ENCODE measurements at places on chromosomes 12 and 14.

DNA sequence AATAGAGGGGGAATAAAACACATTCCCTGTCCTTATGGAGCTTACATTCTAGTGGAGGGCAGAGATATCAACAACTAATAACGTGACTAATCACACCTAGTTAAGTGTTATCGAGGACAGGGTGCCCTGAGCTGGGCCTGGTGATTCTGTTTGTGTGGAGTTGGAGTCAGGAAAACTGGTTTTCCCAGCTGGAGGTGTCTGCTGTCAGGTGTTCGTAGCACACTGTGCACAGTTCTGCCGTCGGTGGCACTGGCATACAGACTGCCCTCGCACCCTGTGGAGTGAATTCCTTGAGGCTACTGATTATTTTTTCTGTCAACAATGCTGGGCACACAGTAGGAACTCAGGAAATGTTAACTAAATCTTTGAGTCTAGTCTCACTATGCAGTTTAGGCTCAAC, 900 bp upstream of the MTERF2 start:
- DNase-seq = no peak

DNA sequence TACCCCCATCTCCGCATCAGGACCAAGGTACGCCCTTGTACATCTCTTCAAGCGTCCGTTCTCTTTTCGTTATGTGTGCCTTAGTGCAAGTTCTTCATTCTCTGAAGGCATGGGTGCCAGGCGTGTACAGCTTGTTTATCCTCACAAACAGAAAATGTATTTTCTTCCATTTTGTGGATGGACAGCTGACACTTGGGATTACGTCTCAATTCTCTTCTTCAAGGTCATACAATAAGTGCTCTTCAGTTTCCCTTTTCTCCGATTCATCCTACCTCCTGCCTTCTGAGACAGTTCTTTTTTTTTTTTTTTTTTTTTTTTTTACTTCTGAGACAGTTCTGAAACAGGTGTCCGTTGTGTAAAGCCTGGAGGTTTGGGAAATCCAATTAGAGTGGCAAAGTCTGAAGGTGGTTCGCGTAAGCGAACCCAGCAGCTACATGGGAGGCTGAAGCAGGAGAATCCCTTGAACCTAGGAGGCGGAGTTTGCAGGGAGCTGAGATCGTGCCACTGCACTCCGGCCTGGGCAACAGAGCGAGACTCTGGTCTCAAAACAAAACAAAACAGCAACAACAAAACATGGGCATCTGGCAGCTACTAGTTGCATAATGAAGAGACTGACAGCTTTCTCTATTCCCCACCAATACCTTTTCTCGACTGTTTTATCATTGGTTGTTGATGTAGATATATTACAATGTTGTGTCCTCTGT, 734 bp downstream of the COX6A1 start:
- DNase-seq = no peak

DNA sequence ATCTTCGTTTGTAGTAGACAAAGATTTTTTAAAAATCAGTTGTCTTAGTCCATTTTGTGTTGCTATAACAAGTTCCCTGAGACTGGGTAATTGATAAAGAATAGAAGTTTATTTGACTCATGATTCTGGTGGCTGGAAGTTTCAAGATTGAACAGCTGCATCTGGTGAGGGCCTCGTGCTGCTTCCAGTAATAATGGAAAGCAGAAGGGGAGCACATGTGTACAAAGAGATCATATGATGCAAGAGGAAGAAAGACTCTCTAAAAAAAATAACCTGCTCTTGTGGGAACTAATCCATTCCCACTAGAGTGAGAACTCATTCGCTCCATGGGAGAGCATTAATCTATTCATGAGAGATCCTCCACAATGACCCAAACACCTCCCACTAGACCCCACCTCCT, 24.8 kb downstream of the MUCL1 start:
- no peak for DNase-seq

GRCh38 chr12:4202487-4202886, 71.1 kb upstream of the CCND2 start:
- no peak for DNase-seq

DNA sequence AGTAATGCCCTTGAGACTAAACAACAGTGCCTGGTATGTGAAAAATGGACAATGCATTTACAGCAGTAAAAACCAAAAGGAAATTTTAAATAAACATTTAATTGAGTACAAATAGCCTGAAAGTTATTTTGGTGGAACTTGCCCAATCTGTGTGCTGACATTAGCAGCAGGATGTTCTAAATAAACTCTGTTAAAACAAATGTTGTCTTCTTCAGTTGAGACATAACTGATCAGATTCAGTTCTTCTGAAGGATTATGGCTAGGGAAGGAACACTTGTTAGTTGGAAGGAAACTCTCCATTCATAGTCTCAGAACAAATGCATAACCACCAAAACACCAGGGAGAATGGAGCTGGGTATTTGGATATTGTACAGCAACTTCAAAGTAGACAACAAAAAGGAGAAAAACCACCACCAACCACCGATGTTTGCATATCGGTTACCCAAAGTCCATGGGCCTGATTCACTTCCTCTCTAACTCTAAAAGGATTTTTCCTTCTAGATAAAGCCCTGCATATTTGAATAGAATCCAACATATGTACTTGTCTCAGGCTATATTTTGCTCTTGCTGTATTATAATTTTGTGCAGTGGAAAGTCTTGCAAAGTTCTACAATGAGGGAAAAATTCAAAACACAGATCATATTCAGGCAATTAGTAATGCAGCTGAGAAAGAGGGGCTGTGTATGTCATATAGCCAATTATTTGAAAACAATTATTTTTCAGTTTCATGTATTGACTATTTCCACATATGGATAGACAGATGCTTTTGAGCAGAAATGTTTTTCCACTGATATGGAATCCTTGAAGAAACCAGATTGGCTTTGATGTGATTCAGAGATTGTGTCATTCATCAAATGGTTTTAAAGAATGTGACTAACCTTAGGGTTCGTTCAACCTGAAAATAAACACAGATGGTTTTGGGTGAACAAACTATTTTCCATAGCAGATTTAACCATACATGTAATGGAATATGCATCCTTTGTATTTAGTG, 152.2 kb upstream of the BMP4 start:
- no peak for DNase-seq

GRCh38 chr12:54240971-54241588, 38.8 kb downstream of the CBX5 start:
- no peak for DNase-seq

- DNase-seq = no peak
These were observed 248.0 kb downstream of the DAD1 start for GRCh38 chr14:22341049-22341448.

DNA sequence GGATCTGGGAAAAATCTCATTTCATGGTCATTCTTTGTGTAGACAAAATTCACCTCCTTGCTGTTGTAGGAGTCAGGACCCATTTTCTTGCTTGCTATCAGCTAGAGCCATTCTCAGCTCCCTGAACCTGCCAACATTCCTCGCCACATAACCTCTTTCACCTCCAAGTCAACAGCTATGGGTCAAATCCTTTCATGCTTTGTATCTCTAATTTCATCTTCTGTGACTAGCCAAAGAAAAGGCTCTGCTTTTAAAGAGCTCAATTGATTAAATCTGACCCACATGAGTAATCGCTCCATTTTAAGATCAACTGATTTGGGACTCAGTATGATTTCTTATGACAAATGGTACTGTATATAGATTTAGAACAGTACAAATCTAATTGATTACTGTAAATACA, 89.2 kb upstream of the FOXG1 start:
- DNase-seq = no peak

DNA sequence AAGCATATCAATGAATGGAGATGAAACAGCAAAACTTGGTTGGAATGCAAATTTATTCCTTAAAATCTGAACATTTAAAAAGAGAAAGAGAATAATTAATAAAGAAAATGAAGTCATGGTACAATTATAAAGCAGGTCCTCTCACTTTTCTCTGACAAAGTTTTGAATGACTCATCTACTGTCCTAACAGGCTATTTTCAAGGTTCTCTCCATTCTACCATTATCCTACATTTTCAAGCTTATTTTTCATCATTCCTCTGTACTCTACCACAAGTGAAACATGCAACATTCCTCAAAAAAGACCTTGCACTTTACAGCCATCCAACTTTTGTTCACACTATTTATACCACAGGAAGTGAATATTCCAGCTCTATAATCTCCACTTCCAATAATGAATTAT, 36.9 kb upstream of the AP4S1 start:
- no peak for DNase-seq

- DNase-seq = no peak
These were observed 34.3 kb downstream of the SERPINA3 start for GRCh38 chr14:94646481-94646880.

GRCh38 chr12:122859303-122860039, 24.2 kb downstream of the HIP1R start:
- no peak for DNase-seq

GRCh38 chr12:93181409-93181965, 196.2 kb upstream of the NUDT4 start:
- DNase-seq = no peak

DNA sequence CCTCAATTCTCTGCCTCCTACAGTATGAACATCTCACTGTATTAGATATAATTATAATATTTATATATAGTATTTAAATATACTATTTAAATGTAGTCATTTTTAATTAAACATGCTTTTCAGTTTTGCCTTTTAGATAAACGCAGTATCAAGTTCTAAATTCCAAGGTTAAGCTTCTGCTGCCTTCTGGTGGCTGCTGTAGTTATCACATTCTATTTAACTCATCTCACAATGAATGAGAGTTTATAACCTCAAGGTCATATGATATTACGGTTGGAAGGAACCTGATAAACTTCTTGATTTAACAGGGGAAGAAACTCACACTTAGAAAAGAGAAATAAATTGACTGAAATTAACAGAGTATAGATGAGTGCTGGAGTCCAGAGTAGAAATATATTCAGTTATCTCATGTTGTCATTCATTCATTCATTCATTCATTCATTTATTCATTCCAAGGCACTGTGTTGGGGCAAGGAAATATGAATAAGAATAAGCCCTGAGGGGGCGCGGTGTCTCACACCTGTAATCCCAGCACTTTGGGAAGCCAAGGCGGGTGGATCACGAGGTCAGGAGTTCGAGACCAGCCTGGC, 31.9 kb downstream of the GUCY2C start:
- no peak for DNase-seq

GRCh38 chr12:52305921-52306705, 14.8 kb upstream of the KRT81 start:
- no peak for DNase-seq

DNA sequence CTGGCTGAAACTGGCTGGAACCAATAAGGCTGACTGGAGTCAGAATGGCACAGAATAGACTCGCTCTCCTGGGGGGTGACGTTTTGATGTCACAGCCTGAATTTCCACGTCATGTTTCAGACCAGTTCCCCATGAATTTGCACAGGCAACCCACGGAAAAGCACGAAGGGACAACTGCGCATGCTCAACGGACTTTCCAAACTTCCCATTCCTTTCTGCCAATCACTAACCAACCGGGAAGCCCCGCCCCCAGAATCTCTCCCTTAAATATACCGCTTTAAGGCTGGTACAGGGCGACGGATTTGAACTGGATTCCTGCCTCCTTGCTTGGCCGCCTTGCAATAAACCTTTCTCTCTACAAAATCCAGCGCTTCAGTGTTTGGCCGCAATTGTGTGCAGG, 434.7 kb downstream of the APAF1 start:
- DNase-seq = no peak

DNA sequence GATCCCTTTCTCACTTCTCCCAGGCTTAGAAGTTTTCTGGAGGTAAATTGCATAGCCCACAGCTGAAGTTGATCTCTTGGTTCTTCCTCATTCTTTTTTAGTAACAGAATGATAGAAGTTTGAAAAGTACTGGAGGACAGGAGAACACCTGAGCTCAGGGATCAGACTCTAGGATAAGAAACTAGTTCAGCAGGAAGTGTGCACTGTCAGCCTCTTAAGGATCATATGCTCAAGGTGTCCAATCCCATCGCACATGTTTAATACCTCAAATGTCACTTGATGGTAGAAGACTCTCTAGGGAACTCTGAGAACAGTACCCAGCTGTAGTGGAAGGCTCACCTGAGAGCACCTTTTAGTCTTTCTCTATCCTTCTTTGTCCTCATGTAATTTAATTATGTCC, 14.7 kb upstream of the LIMA1 start:
- no peak for DNase-seq

DNA sequence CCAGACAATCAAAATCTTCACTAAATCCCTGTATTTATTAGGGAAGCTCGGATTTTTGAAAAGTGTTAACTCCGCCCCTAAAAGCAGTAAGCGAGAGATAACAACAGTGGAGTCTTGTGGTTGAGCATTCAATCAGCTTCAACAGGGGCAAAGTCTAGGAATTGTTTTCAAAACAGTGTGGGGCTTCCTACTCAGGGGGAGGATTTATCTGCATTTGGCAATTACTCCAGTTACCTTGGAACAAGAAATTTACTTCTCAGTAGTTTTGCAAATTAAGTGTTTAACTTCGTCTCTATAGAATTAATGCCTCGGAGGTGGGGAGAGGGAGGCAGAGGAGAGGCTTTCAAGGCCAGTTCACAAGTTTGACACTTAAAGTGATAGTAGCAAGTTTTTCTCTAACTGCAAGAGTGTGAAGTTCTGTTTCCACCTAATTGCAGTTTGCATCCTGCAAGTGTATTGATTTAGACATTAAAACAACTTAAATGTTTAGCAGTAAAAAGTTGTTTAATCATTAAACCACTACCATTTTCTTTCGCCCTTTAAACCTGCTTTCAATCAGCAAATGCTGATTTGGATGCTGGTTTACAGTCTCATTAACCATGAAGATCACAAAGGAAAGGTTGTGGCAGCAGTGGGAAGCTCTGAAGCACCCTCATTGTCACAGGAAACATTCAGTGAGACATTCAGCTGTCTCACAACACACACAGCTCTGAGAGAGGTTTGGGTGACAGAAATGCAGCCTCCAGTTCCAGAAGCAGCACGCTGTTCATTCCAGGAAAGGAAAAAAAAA, 102.0 kb downstream of the HMGA2 start:
- no peak for DNase-seq

DNA sequence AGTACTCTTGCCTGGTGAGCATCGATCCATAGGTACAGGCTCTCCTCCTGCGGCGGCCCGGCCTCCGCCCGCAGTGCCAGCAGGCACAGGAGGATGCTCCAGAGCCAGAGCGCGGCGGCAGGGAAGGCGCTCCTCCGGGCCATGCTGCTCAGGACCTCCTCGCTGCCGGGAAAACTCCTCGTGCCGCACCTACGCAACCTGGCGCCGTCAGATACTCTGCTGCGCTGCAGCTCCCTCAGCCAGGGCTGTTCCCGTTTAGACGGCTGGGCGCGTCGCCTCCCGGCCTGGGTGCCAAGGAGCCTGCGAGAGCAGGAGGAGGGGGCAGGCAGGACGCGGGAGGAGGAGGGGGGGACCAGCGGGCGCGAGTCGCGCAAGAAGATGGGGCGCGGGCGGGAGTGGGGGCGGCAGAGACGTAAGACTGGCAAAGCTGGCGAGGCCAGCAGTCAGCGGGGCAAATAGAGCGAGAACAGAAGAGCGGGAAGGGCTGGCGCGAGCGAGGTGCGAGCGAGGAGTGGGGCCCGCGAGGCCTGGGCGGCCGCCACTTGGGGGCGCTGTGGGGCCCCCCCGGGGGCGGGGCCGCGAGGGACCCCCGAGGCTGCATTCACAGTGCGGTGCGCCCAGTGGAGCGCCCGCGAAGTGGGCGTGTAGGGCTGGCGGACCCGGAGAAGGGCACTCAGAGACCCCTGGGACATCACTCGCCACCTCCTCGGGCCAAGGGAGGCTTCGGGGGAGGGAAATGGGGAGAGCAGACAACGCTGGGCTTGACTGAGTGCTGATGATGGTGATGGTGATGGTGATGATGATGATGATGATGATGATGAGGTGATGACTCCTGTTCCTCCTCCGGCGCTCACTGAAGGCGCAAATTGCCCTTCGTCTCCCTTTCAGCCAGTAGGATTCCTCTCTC, at the start of gene WIF1:
WIF1 (minus strand) TSS at position 257 of the 907 bp plus-strand sequence; CDS start at position 143, 114 bp downstream.
- no peak for DNase-seq

- DNase-seq = no peak
These were observed 49.9 kb downstream of the MAP3K9 start for GRCh38 chr14:70759398-70759797.
